AG09309 (cell line): ENCODE measurements at places on chromosomes 12 and 14.
A peak's percentile ranks its signal among the peaks of the same experiment; 100 is the strongest.

DNA sequence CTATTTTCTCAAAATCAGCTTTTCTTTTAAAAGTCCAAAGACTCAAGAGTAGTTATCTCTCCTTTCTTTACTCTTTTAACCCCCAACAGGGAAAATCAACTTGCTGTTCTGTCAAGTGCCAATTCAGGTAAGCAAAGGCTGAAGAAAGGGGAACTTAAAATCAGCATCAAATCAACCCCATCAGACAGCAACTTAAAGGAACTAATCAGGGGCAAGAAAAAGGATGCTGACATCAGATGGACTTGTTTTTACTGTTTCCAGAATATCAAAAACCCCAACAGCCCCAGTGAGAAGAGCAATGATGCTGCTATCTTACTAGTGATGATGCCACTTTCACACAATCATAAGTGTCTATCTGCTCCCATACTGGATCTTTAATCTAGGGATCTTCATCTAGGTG lies 3.4 kb downstream of the BAZ2A start:
- no peak for DNase-seq

GRCh38 chr14:101034986-101035385 lies 131.5 kb upstream of the RTL1 start:
- no peak for DNase-seq

DNA sequence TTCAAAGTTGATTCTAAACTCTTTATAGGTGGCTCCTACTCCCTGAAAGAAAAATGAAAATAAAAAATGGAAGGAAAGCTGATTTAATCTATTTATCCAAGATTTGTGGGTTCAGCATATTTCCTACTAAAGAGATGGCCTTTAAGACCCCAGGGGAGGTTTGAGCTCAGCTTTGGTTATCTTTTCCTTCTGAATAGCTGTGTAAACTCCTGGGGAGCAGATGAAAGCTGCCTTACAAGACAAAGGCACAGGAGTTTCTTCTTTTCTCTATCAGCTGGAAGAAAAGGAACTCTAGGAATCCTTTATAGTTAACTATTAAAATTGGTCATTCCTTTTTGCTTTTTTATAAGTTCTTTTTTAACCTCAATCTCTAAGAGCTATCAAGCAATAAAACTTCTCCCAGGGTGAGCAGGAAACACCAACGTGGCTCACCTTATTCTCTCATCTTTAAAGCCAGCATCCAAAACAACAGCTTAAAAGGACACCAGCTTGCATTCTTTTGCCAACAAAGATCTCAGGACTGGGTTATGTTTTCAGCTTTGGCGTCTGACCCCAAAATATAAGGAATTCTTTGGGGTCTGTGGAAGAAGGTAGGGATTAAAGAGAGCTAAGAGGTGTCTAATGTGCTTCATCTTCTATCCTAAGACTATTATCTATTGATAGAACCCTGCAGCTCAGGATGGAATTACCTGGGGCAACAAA lies 371.7 kb upstream of the KITLG start:
- no peak for DNase-seq

GRCh38 chr14:88934351-88934806 lies 109.9 kb downstream of the TTC8 start:
- DNase-seq: no peak

GRCh38 chr12:105382771-105383622 lies 52.5 kb downstream of the C12orf75 start:
- peak; percentile 37 for DNase-seq

DNA sequence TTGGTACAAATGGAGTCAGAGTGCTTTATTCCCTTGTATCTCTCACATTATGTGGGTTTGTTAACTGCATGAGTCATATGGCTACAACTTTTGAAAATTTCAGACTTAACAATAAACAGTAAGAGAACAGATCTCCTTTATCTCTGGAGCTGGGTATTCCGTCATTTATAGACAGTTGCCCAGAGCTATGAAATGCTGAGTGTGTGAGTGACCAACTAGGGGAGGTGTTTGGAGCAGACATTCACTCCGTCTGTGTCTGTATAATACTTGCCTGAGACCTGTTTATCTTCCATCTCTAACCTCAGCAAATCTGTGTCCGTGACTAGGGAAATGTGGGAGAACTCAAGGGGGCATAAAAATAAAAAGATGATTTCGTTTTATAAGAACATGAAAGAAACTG lies 279.9 kb upstream of the FAR2 start:
- peak; percentile 84 for DNase-seq

DNA sequence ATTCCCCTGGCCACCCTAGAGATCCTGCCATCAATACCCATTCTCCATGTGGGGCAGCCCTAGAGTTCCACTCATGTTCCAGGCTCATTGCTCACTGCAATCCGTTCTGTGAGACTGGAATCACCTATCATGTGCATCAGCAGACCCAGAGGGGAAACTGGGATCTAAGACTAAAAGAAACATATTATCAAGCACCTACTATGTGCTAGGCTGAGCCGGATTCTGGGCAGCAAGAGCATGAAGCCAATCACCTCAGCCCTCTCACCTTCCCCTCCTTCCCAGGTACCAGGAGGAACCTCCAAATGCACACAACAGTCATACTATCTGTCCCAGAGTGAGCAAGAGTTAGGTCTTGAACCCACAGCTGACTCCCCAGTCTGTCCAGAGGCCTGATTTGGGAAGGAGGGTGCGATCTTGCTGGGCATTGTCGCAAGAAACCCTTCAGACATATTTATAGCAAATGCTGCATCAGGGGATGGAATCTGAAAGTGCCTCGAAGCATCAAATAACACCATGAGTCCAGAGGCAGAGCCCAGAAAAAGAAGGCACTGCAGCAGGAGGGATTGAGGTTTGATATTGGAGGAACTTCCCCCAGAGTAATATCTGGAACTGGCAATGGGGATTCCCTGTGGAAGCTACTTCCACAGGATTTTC lies 6.7 kb upstream of the CACNB3 start:
- no peak for DNase-seq

- no peak for DNase-seq
Observed at GRCh38 chr12:89264837-89265236, 87.5 kb downstream of the DUSP6 start.

- DNase-seq: no peak
Observed at GRCh38 chr14:73973497-73973896, 23.4 kb downstream of the COQ6 start.

GRCh38 chr14:100822532-100823296 lies 3.2 kb upstream of the MEG3 start:
- no peak for DNase-seq

- DNase-seq: no peak
Observed at GRCh38 chr14:89240414-89240813, 176.6 kb downstream of the FOXN3 start.

- DNase-seq: no peak
Observed at GRCh38 chr12:16730772-16731171, 124.8 kb upstream of the LMO3 start.

- DNase-seq: no peak
Observed at GRCh38 chr14:36655963-36656686, 5.5 kb upstream of the PAX9 start.

GRCh38 chr12:22318108-22318737 lies 16.3 kb downstream of the ST8SIA1 start:
- DNase-seq: no peak

- no peak for DNase-seq
Observed at GRCh38 chr12:19744705-19745218, 305.5 kb downstream of the AEBP2 start.

GRCh38 chr12:114254998-114255397 lies 150.9 kb downstream of the TBX5 start:
- DNase-seq: no peak

DNA sequence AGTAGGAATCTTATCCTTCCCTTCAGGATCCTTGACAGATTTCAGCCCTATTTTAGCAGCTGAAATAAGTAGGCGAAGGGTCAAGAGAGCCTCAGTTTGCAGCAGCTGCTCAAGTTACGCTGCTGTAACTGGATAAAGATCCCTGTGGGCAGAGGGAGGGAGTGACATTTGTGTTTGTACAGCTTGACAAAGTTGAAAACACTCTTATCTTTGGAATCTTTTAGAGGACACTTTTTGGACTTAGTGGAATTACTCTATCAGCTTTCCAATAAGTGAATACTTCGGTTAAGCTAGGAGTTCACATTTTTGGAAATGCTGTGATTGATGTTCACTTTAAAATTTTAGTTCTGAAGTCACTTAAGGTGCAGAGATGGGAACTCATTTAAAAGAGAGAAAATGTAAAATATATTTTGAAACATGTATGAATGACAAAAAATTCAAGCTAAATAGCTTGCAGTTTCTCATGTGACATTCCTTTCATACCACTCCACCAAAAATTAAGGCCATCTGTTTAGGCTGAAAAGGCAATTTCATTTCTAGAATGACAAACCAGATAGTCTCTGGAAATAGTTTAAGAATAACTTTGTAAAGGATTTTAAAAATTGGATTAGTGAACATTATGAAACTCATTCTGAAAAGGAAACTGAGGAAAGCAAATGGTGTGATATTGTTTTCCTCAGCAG lies 55.2 kb downstream of the SLC38A4 start:
- no peak for DNase-seq

GRCh38 chr12:63944586-63945228 lies 100.2 kb downstream of the SRGAP1 start:
- DNase-seq: no peak

DNA sequence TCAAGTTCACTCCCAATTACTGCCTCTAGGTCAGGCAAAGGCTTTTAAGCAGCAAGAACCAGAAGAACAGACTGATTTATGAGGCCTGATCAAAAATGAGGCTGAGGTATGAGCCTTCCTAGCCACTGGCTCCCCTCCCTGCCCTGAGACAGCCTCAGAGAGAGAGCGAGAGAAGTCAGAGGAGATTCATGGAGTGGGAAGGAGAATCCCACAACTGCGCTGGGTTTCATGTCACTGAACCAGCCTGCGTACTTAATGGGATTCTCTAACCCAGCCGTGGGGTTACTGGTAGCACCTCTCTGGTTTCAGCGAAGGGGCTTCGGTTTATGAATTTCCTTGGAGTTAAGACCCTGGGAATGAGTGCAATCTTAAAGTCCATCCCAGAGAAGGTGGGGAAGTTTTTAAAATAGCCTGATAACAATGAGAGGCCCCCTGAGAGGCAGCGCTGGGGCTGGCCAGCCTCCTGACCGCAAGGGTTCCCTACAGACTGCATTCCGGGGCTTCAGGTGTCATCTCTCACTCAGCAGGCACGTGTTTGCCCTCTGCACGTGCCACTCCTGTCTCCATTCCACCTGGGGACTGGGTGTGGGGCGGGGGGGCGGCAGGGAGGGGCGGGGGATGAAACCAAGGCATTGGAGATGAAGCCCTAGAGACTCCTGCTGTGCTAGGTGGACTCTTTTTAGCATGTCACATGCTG lies 6.1 kb upstream of the GPRC5A start:
- no peak for DNase-seq

- no peak for DNase-seq
Observed at GRCh38 chr12:124448955-124449622, 118.3 kb downstream of the NCOR2 start.

- DNase-seq: no peak
Observed at GRCh38 chr14:46344327-46344937, 307.1 kb downstream of the RPL10L start.

- no peak for DNase-seq
Observed at GRCh38 chr12:190881-191280, 23.1 kb downstream of the SLC6A12 start.

GRCh38 chr12:60120199-60120598 lies 524.4 kb downstream of the SLC16A7 start:
- DNase-seq: no peak

GRCh38 chr14:54593860-54594259 lies 26.9 kb downstream of the SAMD4A start:
- DNase-seq: no peak

DNA sequence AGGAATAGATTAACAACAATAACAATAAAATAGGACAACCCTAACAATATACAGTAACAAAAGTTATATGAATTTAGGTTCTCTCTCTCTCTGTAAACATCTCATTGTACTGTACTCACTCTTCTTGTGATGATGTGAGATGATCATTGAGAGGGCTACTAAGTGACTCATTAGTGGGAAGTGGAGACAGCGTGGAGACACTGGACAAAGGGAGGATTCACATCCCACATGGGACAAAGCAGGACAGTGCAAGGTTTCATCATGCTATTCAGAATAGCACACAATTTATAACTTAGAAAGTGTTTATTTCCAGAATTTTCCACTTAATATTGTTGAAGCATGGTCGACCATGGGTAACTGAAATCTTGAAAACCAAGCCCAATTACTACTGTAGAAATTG lies 26.0 kb upstream of the SPATA7 start:
- no peak for DNase-seq

GRCh38 chr14:77248666-77249065 lies 22.3 kb downstream of the NGB start:
- no peak for DNase-seq

- DNase-seq: peak; percentile 68
Observed at GRCh38 chr12:107515446-107515958, 170.1 kb upstream of the PWP1 start.

DNA sequence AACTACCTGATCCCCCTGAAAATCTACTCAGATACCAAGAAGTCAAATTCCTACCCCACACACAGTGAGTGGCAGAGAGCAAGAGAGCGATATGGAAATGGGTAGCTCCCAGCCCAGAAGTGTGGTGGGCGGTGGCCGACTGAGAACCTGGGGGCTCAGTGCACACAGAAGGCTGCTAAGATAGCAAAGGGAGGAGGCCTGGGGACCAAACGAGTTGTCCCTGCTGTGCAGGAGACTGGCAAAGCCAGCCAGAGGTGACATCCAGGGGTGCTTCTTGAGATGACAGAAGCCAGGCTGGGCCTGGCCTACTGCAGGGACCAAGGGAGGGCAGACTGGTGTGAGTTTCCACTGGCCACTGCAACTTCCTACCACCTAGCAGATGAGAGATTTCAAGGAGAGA lies 52.9 kb downstream of the VWF start:
- DNase-seq: no peak

GRCh38 chr14:29536886-29537511 lies 390.6 kb downstream of the PRKD1 start:
- peak; percentile 8 for DNase-seq

- no peak for DNase-seq
Observed at GRCh38 chr14:49945448-49946319, 52.8 kb downstream of the ARF6 start.

DNA sequence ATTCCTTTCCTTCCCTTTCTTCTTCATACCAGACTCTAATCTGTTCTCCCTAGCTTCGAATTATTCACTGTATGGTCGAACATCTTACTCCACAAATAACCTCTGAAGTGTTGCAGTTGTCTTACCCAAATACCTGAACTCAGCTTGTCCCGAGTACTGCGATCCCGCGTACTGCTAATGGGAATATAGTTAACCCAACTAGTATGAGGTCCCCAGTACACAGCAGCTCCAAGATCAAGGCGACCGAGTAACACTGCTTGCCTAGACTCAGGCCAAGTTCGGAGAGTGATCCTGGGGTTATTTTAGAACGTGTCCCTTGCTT lies 462 bp upstream of the ETNK1 start:
- DNase-seq: no peak
